ENCODE measurements at places on chromosomes 12 and 14.

- DNase-seq, result no peak
Measured at GRCh38 chr14:29806124-29806517, 121.5 kb downstream of the PRKD1 start.

GRCh38 chr14:53855127-53855526 lies 101.5 kb downstream of the BMP4 start:
- DNase-seq, result no peak

- no peak for DNase-seq
Measured at GRCh38 chr12:119914666-119915065, 37.5 kb upstream of the CIT start.

GRCh38 chr12:88111074-88111652 lies 30.7 kb downstream of the CEP290 start:
- DNase-seq, result no peak

- no peak for DNase-seq
Measured at GRCh38 chr12:28537474-28537873, 347.2 kb downstream of the CCDC91 start.

- no peak for DNase-seq
Measured at GRCh38 chr12:93865751-93866150, 188.6 kb downstream of the CRADD start.

DNA sequence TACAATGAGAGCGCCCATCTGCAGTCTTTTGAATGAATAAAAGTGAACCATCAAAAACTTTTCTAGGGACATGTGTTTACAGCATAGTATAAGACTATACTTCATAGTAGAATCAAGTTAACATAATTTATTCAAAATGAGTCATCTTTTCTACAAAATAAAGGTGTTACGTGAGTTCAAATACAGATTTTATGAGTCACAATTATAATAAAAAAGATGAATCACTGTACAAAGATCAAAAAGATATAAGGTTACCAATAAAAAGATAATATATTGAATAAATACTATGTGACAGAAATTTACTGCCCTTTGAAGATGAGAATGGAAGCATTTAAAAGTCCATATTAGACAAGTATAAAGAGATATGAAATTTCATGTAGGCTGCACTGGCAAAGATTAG lies 2.8 kb downstream of the MBIP start:
- DNase-seq, result no peak

DNA sequence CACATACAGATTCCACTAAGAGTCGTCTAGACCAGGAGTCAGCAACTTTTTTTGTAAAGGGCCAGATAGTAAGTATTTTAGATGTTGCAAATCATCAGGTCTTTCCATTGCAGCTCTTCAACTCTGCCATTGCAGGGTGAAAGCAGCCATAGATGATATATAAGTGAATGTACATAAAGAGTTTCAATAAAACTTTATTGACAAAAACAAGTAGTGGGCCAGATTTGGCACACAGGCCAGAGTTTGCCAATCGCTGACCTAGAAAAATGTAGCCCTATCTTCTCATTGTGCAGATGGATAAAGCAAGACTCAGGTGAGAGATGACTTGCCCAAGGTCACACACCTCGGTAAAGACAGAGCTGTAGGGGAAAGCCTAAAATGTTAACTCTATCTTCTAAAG lies 474.7 kb downstream of the MED13L start:
- no peak for DNase-seq

- DNase-seq, result peak; percentile 52
Measured at GRCh38 chr14:20632831-20633691, 8.4 kb downstream of the OR6S1 start.

GRCh38 chr12:102570256-102570655 lies 89.9 kb upstream of the IGF1 start:
- no peak for DNase-seq
